ENCODE measurements at places on chromosomes 12 and 14.

DNA sequence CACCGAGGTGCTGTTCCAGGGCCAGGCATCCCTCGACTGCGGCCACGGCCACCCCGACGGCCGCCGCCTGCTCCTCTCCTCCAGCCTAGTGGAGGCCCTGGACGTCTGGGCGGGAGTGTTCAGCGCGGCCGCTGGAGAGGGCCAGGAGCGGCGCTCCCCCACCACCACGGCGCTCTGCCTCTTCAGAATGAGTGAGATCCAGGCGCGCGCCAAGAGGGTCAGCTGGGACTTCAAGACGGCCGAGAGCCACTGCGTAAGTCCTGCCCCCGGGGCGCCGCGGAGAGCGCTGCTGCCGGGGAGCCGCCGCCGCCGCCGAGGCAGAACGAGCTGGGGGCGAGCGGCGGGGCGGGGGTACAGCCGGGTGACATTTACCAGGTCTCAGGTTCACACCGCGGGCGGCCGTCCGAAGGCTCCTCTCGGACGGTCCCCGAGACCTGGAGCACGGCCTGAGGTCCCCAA, 1.4 kb downstream of the PLXNC1 start:
- DNase-seq = no peak

DNA sequence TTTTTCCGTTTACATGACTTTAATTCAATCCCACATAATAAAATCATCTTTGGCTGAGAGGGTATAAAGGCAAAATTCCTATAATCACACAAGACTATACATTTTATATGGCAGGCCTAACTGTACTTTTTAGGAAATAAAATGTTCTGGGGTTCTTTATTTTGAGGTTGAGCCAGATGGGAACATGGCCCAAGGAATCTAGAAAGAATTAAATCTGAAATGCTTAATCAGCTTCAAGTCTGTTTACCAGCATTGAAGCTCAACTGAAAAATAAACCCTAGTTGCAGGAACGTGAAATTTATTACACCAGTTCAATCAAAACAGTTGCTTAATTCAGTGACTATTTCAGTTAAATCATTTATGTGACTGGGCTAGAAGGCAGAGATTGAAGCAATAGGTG, 191.0 kb upstream of the BTG1 start:
- no peak for DNase-seq

- no peak for DNase-seq
Measured at GRCh38 chr12:43585676-43586075, 33.7 kb upstream of the ADAMTS20 start.

GRCh38 chr12:99957866-99958466, 26.8 kb downstream of the ANKS1B start:
- DNase-seq = no peak

- DNase-seq = no peak
Measured at GRCh38 chr12:67415473-67415872, 146.3 kb downstream of the CAND1 start.

DNA sequence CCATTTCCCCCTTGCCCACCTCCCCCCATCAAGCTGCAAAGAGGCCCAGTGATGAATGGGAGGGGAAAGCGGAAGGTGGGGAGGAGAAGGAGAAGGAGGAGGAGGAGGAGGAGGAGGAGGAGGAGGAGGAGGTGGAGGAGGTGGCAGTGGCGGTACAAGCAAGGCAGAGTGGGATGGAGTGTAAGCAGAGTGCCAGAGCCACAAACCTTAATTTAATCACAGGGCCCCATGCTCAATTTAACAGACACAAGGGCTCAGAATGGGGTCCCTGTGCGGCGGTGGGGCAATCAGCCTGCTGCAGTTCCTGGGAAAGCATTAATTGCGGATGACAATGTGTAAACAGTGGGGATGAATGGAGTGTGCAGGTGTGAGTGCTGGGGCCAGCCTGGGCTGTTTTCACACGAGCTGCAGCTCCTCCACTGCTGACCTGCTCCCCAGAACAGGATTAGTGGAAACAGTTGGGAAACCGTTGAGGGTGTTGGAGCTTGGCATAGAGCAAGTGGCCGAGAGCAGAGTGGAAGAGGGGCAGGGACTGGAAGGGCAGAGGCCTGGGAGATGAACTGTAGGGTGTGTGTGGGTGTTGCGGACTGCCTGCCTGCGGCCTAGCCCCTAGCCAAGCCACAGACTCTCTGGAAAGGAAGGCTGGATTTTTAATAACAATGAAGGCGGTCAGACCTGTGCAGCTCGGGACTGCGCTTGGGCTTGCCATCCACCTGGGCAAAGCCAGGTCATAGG, 36.4 kb upstream of the SMOC1 start:
- DNase-seq = no peak

DNA sequence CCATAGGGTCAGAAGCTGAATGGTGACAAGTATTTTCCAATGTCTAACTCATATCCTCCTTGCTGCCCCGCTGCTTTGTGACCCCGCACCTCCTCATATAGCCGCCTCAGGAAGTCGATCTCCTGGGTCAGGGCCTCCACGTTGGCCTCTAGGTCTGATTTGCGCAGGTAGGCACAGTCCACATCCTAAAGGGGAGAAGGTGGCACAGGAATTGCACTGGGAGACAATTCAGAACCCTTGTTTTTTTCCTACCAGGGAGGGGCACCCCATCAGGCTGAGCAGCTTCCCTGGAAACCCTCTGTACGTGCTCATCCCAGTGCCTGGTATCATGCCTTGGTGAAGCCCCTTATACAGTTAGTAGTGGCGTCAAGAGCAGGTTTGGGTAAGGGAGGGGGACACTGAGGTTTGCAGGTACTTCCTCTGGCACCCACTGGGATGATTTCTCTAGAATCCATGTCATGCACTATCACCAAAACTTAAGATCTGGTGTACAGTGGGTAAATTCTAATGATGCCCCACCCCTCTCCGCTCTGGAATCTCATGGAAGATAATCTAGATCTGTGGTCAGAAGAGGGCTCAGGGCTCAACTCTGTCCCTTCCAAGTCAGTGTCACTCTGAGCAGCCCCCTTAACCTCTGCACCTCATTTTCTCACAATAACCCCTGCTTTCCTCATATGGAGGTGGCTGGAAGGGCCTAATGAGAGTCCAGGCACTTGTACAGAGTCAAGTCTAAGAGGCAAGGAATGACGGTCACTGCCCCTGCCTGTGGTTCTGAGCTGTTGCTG, 20.1 kb upstream of the KRT86 start:
- no peak for DNase-seq

GRCh38 chr14:78363008-78363407, 192.8 kb downstream of the NRXN3 start:
- no peak for DNase-seq

DNA sequence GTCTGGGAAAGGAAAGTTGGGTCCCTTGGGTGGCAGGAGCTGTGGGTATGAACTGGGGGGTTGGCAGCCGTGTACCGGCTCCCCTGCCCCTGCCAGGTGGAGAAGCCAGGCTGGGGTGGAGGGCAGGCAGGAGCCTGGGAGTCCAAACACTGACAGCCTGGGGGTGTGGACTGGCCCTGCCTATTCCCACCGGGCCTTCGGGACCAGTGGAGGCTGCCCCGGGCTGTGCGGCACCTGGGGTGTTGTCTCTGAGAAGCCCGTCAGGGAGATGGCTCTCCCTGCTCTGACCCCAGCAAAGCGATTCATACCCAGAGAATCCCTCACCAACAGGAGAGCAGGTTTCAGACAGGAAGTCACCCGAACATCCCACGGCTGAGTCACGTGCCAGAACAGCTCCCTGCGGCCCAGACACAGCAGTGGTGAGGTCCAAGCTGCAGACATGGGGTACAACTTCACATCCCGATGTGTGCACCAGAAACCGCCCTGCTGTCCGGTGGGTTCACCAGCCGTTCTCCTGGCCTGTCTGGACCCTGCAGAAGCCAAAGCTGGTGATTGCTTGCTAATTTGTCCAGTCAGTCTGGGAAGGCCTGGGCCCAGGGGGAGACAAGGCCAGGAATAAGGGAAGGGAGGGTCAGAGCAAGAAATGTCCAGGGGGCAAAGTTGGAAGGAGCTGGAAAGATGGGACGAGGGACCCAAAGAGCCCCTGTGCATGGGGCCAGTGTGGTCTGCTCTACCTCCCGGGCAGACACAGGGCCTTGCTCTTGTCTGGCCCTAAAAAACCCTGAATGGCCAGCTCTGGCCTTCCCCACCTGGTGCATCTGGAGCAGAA, 2.1 kb upstream of the GPR132 start:
- DNase-seq = peak; percentile 68

GRCh38 chr14:79044894-79045624, 874.9 kb downstream of the NRXN3 start:
- DNase-seq = no peak

- DNase-seq = no peak
Measured at GRCh38 chr12:56004211-56004610, 7.1 kb downstream of the SUOX start.

DNA sequence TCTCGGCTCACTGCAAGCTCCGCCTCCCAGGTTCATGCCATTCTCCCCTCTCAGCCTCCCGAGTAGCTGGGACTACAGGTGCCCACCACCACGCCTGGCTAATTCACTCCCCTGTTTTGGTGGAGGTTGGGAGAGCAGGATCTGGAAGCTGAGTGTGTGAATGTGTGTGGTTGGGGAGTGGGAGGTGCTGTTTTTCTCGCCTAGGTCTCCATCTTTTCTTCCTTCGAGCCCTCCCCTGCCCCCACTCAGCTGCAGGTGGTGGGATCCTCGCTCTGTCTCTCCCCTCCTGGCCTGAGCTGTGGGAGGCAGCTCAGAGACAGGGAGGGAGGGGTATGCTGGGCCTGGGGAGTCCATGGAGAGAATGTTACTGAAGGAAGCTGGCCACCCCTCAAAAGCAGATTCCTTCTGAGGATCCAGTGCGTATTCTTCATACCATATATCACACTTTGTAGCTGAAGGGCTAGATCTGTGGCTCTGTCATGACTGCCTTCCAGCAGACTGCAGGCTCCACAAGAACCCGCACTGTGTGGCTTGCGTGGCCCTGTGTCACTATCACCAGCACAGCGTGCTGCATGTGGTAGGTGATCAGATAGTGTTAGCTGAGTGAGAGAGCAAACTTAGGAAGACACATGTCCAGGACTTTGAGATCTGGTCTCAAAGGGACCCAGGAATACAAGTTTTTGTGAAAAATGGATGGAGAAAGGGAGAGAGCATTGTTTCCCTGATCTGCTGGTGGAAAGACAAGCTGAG, 2.8 kb downstream of the KRT83 start:
- no peak for DNase-seq

DNA sequence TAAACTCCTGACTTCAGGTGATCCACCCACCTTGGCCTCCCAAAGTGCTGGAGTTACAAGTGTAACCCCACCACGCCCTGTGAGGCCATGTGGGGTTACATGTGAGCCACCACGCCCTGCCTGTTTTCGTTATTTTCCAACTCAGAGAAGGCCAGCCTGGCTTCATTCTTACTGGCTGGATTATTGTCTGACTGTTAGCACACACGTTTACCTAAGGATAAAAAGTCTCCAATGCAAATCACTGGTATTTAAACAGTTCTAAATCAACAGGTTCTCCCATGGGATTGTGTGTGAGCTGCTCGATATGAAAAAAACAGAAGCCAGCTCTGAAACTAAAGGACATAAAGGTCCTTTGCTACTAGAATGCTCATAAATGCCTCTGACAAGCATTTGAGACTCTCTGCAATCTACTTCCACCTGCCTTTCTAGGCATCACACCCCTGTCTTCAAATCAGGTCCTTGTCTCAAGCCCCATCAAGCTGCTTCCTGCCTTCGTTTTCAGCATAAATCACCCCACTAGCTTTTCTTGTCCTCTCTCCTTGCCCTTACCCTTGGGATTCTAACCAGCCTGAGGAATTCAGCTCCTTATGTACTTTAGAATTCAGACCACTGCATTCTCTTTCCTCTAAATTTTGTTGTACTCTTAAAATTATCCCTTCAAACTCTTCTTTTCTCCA, 265.0 kb downstream of the DUSP6 start:
- no peak for DNase-seq

DNA sequence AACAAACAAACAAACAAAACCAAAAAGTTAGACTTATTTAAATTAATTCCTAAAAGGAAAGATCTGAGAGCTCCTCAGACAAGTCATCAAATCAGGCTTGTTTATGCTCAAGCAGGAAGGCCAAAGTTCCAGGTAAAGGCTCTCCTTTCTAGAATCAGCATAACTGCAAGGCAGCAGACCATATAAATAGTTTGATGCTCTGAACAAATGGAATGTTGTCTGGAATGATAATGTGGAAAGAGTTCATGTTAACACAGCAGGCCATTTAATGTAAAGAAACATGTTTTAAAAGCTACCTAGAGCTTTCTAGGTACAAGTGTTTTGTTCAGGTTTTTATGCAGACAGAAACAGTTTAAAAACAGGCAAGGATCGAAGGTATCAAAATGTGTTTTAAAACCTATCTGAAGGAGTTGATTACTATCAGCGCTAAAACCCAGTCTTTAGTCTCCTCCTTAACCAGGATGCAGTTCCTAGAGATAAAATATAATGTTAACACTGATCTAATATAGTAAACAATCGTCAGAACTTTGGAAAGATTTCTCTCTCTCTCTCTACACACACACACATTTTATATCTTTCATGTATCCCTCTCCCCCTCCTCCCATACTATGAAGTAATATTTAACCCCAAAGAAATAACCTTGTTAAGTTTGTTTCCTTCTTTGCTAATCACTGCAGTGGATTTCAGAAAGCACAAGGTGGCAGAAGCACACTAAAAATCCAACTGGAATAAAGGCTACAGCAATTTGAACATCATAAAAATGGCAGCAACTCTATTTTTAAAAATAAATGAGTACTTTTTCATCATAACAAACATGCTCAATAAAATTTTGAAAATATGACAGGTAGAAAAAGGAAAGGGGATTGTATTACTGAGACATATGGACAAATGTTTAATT, 135.5 kb downstream of the PAWR start:
- DNase-seq = no peak

- DNase-seq = no peak
Measured at GRCh38 chr12:70268972-70269371, 25.7 kb downstream of the CNOT2 start.

GRCh38 chr14:97388408-97388807, 591.2 kb downstream of the VRK1 start:
- DNase-seq = no peak

- DNase-seq = no peak
Measured at GRCh38 chr12:101596172-101596571, 1.4 kb downstream of the MYBPC1 start.

GRCh38 chr12:3523058-3523457, 32.1 kb downstream of the PRMT8 start:
- no peak for DNase-seq

Measured in stimulated activated CD4-positive, alpha-beta T cell treated with anti-CD3 and anti-CD28 coated beads, Interleukin-15, amount 100 ng/mL, for 48 hours (primary cell).